Activated CD4-positive, alpha-beta T cell treated with anti-CD3 and anti-CD28 coated beads, Interleukin-2, amount 50 U/mL, for 1 hour (primary cell): ENCODE measurements at places on chromosomes 12 and 14.

- no peak for DNase-seq
Observed at GRCh38 chr14:64692189-64692985, 11.8 kb upstream of the PLEKHG3 start.

DNA sequence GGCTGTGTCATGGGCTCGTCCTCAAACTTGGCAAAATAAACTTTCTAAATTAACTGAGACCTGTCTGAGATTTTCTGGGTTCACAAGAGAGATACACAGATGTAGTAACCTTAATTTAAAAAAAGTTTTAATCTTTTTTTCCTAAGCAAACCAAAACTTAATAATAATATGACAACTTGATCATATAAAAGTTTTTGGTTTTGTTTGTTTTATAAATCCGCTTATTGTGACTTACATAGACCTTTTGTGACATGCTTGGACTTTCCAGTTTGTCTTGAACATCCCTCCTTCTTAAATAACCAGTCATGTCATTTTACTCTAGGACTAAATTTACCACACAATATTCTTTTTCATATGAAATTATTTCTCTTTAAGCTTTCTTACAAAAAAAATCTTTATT is 8.5 kb downstream of the RDH12 start:
- no peak for DNase-seq

GRCh38 chr12:48422060-48422459 is 50.3 kb upstream of the ANP32D start:
- DNase-seq, result no peak

DNA sequence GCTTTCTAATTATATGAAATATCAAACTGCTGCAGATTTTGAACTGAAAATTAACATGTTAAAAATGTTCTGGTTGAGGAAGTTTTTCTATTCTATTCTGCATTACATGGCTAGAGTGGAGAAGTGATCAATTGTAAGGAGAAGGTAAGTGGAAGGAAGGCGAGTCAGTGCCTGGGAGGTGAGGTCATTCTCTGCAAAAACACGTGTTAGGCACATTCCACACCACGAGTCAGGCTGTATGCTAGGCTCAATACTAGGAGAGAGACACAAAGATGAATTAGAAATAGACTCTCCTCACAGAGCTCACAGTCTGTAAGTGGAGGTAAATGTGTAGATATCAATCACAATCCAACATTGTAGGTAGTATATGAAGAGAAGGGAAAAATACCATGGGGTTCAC is 194.1 kb downstream of the NOVA1 start:
- no peak for DNase-seq

GRCh38 chr14:102805371-102805891 is 28.2 kb downstream of the TRAF3 start:
- peak; percentile 27 for DNase-seq

GRCh38 chr14:94936901-94937685 is 167.2 kb upstream of the GSC start:
- no peak for DNase-seq

GRCh38 chr12:56487448-56488040 is 417 bp downstream of the GLS2 start:
- peak; percentile 22 for DNase-seq
